ENCODE measurements at places on chromosomes 2 and 18.

- DNase-seq, result no peak
Measured at GRCh38 chr2:224938651-224939182, 103.6 kb downstream of the DOCK10 start.

DNA sequence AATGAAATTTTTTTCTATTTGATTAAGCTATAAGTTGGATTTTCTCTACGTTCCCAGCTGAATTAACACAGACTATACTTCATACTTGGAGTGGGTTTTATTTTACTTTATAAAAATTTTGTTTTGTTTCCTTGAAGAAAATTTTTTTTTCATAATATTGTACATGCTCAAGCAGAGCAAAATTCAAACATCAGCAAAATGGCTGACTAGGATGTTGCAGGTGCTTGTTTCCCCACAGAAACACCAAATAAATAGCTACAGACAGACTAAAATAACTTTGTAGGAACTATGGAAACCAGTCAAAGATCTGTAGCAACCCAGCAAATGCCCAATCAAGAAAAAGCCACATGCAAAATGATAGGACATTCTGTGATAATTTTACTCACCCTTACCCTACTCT is 82.3 kb downstream of the CCDC138 start:
- no peak for DNase-seq

DNA sequence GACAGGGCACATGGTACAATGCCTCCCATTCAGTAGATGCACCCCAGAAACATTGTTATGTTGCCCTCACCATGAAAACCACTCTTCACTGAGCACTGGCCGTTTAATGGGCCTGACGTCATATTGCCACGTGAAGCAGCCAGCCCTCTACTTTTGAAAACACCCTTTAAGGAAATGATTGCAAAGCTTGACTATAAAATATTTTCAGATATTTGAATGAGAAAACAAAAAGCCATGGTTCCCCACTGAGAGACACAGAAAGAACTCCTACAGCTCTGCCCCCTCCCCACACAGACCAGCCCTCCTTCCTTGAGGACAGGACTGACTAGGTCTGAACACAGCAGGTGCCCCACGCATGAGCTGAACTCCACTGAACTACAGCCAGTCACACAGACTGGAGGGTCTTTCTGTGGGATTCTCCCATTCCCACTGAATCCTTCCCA is 349.1 kb downstream of the ANAPC1 start:
- DNase-seq, result no peak

GRCh38 chr2:174053355-174054151 is 88.4 kb upstream of the SP3 start:
- no peak for DNase-seq

DNA sequence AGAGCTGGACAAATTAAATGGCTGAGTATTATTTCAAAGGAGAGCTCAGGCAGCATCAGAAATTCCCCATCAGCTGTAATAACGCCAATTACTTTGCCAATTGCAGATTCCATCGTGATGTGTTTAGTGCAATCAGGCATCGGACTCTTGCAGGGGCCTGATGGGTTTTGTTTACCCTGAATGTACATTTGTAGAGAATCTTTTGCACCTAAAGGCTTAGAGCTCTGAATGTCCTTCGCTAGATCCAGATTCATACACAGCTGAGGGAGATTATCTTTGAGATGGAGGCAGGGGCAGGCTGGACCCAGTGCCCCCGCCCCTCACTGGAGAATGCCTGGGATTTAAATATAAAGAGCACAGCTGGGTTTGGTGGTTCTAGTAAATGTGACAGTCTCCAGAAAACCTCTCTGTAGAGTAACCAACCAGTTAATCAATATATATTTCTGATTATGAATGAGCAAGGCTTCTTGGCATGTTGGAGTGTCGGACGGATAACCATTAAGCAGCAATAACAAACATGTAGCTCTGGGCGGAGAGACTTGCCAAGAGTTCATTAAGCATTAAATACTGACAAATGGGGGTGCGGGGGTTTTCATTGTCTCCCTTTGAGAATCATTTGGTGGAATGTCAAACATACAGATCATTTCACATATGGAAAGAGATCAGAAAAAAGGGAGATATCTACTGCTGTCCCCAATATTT is 200.9 kb downstream of the SETBP1 start:
- no peak for DNase-seq

DNA sequence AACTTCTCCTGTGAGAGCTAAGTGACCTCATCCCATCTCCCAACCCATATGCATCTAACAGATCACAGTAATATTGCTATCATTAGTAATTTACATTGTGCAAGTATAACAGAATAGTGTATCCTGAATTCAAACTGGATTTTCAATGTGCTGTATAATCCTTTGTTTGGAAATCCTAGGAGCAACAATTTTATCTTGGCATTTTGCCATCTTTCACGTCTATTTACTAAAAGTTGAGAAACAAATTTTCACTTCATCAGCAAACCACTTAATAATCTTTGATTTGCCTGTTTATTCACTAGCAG is 3.8 kb downstream of the HNRNPLL start:
- no peak for DNase-seq

DNA sequence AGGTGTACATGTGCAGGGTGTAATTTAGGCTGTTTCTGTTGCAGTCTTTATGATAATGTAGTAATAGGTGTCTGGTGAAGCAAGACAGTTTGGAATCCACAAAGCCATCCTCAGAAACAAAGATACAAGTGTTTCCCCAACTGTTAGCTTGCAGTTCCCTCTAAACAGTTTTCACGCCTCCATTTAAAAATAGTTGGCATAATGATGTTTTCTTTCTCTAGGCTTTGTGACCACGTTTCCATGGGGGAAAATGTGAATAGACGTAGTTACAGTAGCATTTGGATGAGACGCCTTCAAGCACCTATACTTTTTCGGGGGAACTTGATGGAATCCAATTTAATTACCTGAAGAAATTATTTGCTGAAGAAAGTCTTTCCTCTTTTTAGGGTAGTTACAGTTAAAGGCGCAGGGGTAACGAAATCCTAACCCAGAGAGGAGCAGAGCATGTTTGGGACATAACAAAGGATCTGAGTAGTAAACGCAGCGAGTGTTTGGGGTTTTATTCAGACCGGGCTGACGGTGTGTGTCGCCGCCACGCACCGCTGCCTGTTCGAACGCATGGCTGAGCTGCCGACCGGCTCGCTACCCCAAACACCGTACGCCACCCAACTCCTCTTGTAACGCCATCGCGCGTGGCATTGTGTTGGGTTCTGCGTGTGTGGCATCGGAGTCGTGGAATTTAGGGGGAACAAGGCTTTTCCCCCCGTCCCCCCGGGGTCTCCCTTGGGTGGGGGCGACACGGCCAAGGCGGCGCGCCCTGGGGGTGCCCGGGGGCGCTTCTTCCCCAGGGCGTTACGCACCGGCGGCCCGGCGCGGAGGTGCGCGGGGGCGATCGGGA is 681 bp upstream of the NRP2 start:
- no peak for DNase-seq

- DNase-seq, result no peak
Measured at GRCh38 chr2:15809404-15809803, 130.9 kb upstream of the MYCN start.

GRCh38 chr2:168801961-168802858 is at the start of gene NOSTRIN:
NOSTRIN (plus strand) TSS chr2:168802637; CDS start chr2:168802647, 10 bp downstream.
- no peak for DNase-seq

GRCh38 chr2:120798567-120799247 is 63.0 kb downstream of the GLI2 start:
- no peak for DNase-seq

GRCh38 chr2:158774681-158775080 is 20.4 kb upstream of the DAPL1 start:
- DNase-seq, result no peak

DNA sequence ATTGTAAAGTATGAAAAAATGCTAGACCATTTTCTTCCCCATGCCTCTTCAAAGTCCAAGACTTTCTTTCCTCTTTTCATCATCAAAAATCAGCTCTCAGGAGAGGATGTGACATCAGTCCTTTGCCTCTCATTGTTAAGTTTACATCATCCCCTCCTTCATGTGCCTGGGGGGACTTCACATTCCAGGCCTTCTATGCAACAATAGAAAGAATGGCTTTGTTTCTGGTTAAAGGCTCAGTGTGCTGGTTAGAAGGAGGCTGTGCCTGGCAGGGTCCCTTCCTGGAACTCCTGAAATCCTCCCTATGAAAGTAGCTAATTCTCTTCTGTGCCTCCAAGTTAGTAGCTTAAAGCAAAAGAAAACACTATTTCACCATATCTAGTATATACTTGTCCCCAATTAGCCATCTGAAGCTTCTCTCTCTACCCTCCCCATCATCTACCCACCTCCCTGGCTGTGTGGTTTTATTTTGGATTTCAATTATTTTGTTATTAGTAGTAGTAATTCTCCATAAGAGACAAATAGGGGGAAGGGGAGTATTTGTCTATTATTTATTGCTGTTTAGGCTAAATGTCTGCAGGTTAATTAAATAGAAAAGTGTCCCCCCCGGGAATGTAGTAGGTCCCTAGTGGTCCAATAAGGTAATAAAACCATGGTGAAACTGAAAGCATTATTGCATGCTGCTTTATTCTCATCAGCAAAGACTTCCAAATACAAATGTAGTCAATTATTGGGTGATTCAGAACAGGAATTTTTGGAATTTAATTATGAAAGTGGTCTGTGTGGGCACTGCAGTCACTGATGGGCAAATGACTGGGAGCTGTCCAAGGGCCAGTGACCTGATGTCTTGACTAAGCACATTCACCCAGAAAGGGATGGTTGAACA is 69.0 kb downstream of the CPO start:
- no peak for DNase-seq

DNA sequence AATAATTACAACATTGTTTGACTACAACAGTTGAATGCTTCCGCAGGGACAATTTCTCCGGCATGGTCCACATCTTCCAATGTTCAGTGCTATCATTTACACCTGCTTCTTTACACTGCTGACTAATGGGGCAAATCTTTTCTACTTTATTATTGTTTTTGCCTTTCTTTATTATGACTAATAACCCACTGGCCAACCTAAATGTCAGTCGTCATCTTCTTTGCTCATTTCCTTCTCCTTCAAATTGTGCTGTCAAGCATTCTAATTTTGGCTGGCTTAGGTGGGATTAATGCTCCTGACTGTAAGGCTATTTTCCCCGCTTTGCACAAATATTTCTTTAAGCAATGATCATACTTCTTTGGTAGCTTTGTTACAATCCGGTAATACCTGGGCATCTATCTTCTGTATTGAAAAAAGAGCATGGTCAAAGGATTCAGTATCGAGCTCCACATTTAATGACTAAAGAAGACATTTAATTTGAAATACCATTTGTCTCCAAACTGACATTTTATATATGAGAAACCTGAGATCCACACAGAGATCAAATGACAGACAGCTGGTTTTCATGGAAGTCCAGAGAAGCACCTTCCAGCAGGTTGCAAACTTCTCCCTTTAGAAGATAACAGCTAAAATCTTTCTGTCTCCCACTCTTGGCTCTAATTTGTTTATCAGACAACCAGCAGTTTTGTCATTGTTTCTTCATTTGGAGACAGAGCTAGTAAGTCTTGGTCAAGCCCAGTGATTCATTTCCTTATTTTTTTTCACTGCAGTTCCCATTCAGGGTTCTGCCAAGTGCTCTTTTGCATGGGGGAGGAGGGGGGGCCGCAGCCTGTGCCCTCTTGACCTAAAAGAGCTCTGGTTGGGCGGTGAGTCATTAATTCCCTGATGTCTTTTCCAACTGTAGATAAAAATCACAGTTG is 132.9 kb downstream of the SOCS6 start:
- no peak for DNase-seq
